Sigmoid colon (tissue), 7 donors: ENCODE measurements at places on chromosomes 4 and X. TPM values are rescaled to one million over a fixed set of nuclear protein-coding genes. Genes with fewer than 3 reads are reported as not detected.

GRCh38 chr4:48119646-48120045, 14.4 kb downstream of the TXK start:
- H3K4me3 ChIP-seq, result no peak overlapping the region
- no peaks in the 10 kb centered on the region for H3K4me1 ChIP-seq
- H3K27ac ChIP-seq, result no peak overlapping the region
- DNase-seq, result no peak
- H3K36me3 ChIP-seq, result no peaks in the 10 kb centered on the region

- no peaks in the 10 kb centered on the region for H3K4me1 ChIP-seq
- H3K27me3 ChIP-seq, result no peaks in the 10 kb centered on the region
- no peak for DNase-seq
- peak overlapping the region; percentile 9 for H3K27ac ChIP-seq
- H3K36me3 ChIP-seq, result no peaks in the 10 kb centered on the region
- no peak overlapping the region for H3K4me3 ChIP-seq
Observed at GRCh38 chr4:80012291-80012690, 60.7 kb downstream of the ANTXR2 start.

GRCh38 chr4:39044956-39045826, 13.0 kb upstream of the TMEM156 start:
- no peaks in the 10 kb centered on the region for H3K27me3 ChIP-seq
- peak overlapping the region; percentile 96 for H3K4me3 ChIP-seq
- H3K27ac ChIP-seq, result peak overlapping the region; percentile 98

GRCh38 chr4:183205193-183205592, 106.1 kb downstream of the WWC2 start:
- H3K27ac ChIP-seq, result no peak overlapping the region
- peaks cover 12% of the 10 kb centered on the region for H3K36me3 ChIP-seq
- no peak overlapping the region for H3K4me3 ChIP-seq
- H3K4me1 ChIP-seq, result peaks cover 6% of the 10 kb centered on the region
- DNase-seq, result no peak

DNA sequence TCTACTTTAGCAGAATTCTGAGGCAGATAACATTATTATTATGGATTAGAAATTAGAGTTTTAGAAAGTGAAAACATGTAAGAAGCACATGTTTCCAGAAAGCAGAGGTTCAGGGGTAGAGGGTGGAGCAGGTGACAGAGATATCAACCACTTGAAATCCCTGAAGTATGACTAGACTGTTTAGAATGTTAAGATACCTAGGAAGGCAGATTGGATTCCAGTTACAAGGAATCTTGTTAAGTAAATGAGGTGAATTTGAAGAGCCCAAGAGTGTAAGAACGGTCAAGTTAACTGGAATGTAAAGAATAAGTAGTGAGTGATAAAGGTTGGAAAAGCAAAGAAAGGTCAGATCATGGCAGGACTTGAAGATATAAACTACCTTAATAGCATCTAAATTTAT, 37.6 kb downstream of the ARSJ start:
- H3K36me3 ChIP-seq, result no peaks in the 10 kb centered on the region
- no peaks in the 10 kb centered on the region for H3K4me1 ChIP-seq
- no peak overlapping the region for H3K4me3 ChIP-seq
- DNase-seq, result no peak

DNA sequence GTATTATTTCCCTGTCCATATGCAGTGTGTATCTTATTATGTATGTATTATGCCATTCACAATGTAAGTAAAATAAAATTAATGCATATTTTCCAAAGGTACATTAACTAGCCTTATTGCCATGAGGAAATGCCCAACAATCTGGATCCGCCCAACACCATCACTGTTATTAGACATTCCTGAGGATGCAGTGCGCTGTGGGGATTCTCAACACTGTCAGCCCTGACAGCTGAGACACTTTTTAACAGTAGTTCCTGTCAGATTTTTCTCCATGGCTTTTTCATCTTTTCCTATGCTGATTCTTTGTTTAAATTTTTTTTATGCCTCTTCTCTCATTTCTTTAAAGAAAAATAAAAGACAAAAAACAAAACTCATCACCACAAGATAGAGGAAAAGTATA, 1632.9 kb upstream of the PABPC4L start:
- DNase-seq, result no peak
- no peaks in the 10 kb centered on the region for H3K36me3 ChIP-seq
- no peaks in the 10 kb centered on the region for H3K27me3 ChIP-seq
- H3K27ac ChIP-seq, result no peak overlapping the region
- no peaks in the 10 kb centered on the region for H3K4me1 ChIP-seq

RPL34 gene
- 926 TPM for total RNA-seq

DNA sequence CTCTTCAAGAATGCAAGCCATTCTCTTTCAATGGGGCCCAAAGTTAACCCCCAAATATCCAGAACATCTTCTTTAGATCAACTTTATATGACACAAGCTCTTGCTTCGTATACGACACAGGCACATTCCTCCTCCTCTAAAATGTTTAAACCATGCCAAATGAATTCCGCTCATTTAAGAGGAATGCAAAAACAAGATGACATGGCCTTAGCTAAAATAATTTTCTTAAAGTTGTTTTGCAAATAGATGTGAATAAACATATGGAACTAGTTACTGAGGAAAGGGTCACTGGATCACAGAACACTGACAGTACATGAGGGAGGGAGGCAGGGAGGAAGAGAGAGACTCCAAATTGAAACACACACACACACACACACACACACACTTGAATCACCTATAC, 97.4 kb downstream of the RASL11B start:
- no peaks in the 10 kb centered on the region for H3K36me3 ChIP-seq
- no peak for DNase-seq
- H3K4me3 ChIP-seq, result no peak overlapping the region
- H3K4me1 ChIP-seq, result peaks cover 35% of the 10 kb centered on the region

- H3K36me3 ChIP-seq, result no peaks in the 10 kb centered on the region
- H3K27ac ChIP-seq, result no peak overlapping the region
- no peaks in the 10 kb centered on the region for H3K27me3 ChIP-seq
Observed at GRCh38 chrX:151227627-151228026, 51.2 kb downstream of the GPR50 start.

GASK1B gene
- 41.7 TPM for total RNA-seq

GRCh38 chrX:7074148-7074907, 73.2 kb upstream of the STS start:
- no peaks in the 10 kb centered on the region for H3K27me3 ChIP-seq
- H3K4me1 ChIP-seq, result no peaks in the 10 kb centered on the region
- DNase-seq, result no peak
- H3K27ac ChIP-seq, result no peak overlapping the region
- no peak overlapping the region for H3K4me3 ChIP-seq

- DNase-seq, result no peak
- no peak overlapping the region for H3K4me3 ChIP-seq
- no peaks in the 10 kb centered on the region for H3K36me3 ChIP-seq
- H3K27me3 ChIP-seq, result no peaks in the 10 kb centered on the region
Observed at GRCh38 chrX:133685822-133686221, 270.5 kb upstream of the GPC4 start.

- no peaks in the 10 kb centered on the region for H3K36me3 ChIP-seq
- H3K4me3 ChIP-seq, result no peak overlapping the region
- no peaks in the 10 kb centered on the region for H3K4me1 ChIP-seq
- H3K27ac ChIP-seq, result no peak overlapping the region
Observed at GRCh38 chr4:22129454-22130029, 181.0 kb upstream of the KCNIP4 start.

GRCh38 chrX:123184219-123184865, at the start of gene GRIA3:
Gene GRIA3, plus strand, starts transcription at chrX:123184278. Its CDS starts 258 bp downstream, at chrX:123184536.
- peak within 1 kb of the TSS; percentile 46 for H3K4me3 ChIP-seq
- no peaks in the 10 kb centered on the region for H3K36me3 ChIP-seq
- H3K4me1 ChIP-seq, result no peaks in the 10 kb centered on the region
- H3K27me3 ChIP-seq, result no peaks in the 10 kb centered on the region
- H3K27ac ChIP-seq, result no peak within 1 kb of the TSS

TMSB15A gene
- 3.6 TPM for total RNA-seq

GRCh38 chrX:109351557-109351956, 130.3 kb downstream of the GUCY2F start:
- H3K4me3 ChIP-seq, result no peak overlapping the region
- H3K4me1 ChIP-seq, result no peaks in the 10 kb centered on the region
- no peaks in the 10 kb centered on the region for H3K27me3 ChIP-seq
- DNase-seq, result no peak

GRCh38 chrX:31837445-31838049, 765.7 kb upstream of the FTHL17 start:
- H3K27me3 ChIP-seq, result no peaks in the 10 kb centered on the region
- H3K4me1 ChIP-seq, result no peaks in the 10 kb centered on the region
- H3K36me3 ChIP-seq, result no peaks in the 10 kb centered on the region
- no peak for DNase-seq

SMIM10 gene
- total RNA-seq, result 11.1 TPM

MAGEB10 gene
- total RNA-seq, result not detected

ADAMTS3 gene
- total RNA-seq, result 0.81 TPM

CSAG1 gene
- not detected for total RNA-seq

DNA sequence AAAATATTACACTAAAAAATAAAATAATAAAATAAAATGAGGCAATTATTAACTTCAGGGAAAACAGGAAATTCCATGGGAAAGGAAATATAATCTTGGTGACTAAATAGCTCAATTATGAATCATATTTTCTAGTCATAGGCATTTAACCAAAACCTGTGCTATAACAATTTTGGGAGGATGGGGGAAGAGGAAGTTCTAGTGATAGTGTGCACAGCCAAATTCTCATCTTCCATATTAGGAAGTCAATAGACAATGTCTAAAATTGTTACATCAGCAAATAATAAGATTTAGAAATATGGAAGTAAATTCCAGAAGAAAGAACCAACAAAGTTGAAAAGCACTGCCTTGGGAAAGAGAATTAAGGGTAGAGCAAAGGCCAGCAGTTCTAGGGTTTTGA, 2.8 kb downstream of the AWAT2 start:
- no peak overlapping the region for H3K27ac ChIP-seq
- no peaks in the 10 kb centered on the region for H3K4me1 ChIP-seq
- no peaks in the 10 kb centered on the region for H3K27me3 ChIP-seq
- H3K4me3 ChIP-seq, result no peak overlapping the region
- H3K36me3 ChIP-seq, result no peaks in the 10 kb centered on the region

GRCh38 chr4:172393220-172393619, 580.0 kb downstream of the GALNTL6 start:
- DNase-seq, result no peak
- H3K4me3 ChIP-seq, result no peak overlapping the region
- H3K4me1 ChIP-seq, result no peaks in the 10 kb centered on the region
